ENCODE measurements at places on chromosomes 11 and 22.

DNA sequence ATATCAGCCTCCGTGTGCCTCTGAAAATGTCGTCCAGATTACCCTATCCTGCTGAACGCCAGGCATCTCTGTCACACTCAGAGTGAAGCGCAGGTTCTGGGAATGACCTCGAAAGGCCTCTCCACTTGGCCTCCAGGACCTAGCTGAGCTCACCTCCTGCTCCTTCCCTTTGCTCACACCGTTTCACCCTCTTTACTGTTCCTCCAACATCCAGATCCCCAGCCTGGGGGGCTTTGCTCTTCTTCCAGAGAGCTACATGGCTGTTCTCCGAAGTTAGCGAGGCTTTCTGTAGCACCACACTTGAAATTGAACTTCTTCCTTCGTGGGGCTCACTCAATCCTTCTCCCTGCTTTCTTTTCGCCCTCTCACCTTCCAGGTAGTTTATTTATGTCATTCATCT is 27.9 kb downstream of the GLB1L2 start:
- DNase-seq, result no peak

- no peak for DNase-seq
Observed at GRCh38 chr22:39253435-39254070, 8.8 kb upstream of the PDGFB start.

GRCh38 chr11:110655967-110656366 is 56.3 kb downstream of the ARHGAP20 start:
- DNase-seq, result no peak

DNA sequence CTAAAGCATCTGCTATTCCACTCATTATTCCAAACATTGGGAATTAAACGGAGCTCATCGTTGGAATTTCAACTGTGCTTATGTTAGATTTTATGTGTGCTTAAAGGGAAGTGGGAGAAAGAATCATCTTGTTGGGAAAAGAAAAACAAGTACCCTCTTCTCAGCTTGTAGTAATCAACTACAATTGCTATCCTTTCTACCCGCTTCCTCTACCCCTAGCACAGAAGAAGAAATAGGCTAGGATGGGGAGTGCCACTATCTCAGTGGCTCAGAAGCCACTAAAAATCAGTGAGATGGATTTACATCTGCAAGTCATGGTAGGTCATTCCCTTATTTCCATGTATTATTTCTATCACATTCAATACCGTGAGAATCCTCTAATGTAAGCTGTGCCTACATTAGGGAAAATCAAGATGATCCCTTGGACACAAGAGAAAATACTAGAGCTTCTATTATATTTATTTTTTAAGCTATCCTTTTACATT is 97.9 kb upstream of the CD44 start:
- no peak for DNase-seq

- DNase-seq, result no peak
Observed at GRCh38 chr11:15197696-15198095, 83.0 kb downstream of the INSC start.

DNA sequence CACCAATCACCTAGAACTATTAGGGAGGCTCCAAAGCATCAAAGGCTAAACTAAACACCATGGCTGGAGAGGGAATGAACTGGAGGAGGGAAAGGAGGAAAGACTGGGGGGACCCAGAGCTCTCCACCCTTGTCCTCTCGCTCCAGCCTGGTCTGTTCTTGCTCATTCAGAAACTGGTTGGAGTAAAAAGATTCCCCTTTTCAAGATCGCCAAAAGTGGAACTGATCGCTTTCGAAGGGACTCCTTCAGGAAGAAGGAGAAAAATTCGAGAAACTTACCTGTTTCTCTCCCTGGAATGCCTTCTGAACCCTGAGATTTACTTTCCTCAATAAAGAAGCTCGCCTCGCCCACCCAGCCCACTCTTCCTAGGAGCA is 46.9 kb downstream of the OR4D9 start:
- DNase-seq, result no peak
